ENCODE measurements at places on chromosomes 3 and 15. TPM values are rescaled to one million over a fixed set of nuclear protein-coding genes. Genes with fewer than 3 reads are reported as not detected.

The UROC1 gene
- not detected for total RNA-seq

- no peaks in the 10 kb centered on the region for H3K27me3 ChIP-seq
- no peak overlapping the region for H3K4me3 ChIP-seq
- no peak for DNase-seq
- no peaks in the 10 kb centered on the region for H3K36me3 ChIP-seq
- H3K4me1 ChIP-seq, result no peaks in the 10 kb centered on the region
Observed at GRCh38 chr3:161823910-161824309, 327.3 kb downstream of the OTOL1 start.

GRCh38 chr15:82742134-82742533, 32.5 kb upstream of the AP3B2 start:
- no peak overlapping the region for H3K4me3 ChIP-seq
- no peaks in the 10 kb centered on the region for H3K27me3 ChIP-seq
- H3K27ac ChIP-seq, result no peak overlapping the region
- H3K4me1 ChIP-seq, result no peaks in the 10 kb centered on the region
- DNase-seq, result no peak

DNA sequence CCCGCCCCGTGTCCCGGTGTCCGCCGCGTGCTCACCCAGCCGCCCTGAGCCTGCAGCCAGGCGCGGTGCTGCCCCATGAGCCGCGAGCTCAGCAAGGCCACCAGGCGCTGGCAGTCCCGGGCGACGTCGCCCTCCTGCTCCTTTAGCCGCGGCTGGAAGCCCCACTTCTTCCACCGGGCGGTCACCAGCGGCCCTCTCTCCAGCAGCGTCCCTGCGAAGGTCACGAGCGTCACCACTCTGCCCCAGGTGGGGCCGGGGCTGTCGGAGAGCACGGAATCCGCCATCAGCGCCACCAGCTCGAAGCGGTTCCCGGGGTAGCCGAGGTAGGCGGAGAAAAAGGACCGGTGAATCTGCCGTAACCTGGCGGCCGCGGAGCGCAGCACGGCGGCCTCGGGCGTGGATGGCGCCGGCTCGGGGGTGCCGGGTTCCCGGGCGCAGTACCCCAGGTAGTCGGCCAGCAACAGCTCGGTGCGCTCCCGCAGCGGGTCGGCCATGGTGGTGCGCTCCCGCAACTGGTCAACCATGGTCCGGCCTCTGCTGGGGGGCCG, 298 bp downstream of the BCL2L10 start:
- H3K4me1 ChIP-seq, result peaks cover 14% of the 10 kb centered on the region
- no peak overlapping the region for H3K27ac ChIP-seq
- DNase-seq, result peak; percentile 70
- H3K36me3 ChIP-seq, result no peaks in the 10 kb centered on the region
- H3K4me3 ChIP-seq, result peak overlapping the region; percentile 35

GRCh38 chr3:121974601-121975111, 47.4 kb downstream of the ILDR1 start:
- no peak for DNase-seq
- H3K27ac ChIP-seq, result no peak overlapping the region
- peaks cover 29% of the 10 kb centered on the region for H3K4me1 ChIP-seq
- H3K36me3 ChIP-seq, result no peaks in the 10 kb centered on the region
- no peaks in the 10 kb centered on the region for H3K27me3 ChIP-seq

The FGD5 gene
- total RNA-seq, result 2.2 TPM

DNA sequence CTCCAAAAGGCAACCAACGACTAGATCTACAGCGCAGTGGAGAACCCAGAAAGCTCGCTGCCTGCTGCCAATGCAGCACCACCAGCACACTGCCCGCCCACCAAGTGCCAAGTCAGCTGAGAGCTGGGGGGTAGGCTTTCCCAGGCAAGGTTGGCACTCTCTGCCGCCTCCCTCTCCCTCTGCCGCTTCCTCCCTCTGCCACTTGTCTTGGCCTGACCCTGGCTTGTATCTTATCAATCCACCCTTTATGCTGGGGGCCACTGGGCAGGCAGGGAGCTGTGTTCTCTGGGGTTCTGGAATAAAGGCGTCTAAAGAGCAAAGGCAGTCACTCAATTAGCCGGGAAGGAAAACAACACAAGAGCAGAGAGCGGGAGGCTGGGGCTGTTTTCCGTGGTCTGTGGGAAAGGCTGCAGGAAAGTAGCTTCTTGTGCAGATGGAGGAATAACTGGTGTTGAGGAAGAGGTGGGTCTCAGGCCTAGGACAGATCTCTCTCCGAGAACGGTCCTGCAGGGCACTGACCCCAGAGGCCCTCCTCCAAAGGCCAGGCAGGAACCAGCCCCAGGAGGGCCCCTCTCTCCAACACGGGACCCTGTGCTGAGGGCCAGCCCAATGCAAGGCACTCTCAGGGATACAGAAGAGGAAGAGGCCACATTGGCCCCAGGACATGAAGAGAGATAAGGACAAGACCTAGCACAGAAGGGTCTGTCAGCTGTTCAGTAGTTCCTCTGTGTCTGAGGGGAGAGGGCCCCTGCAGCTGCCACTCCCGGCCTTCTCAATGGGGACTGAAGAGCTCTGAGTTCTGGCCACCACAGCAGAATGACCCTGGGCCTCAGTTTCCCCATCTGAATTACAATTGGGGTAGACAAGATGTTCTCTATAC, 30.8 kb downstream of the ACSBG1 start:
- DNase-seq, result no peak
- H3K4me3 ChIP-seq, result no peak overlapping the region
- H3K27me3 ChIP-seq, result no peaks in the 10 kb centered on the region
- H3K36me3 ChIP-seq, result no peaks in the 10 kb centered on the region
- no peak overlapping the region for H3K27ac ChIP-seq

- no peaks in the 10 kb centered on the region for H3K36me3 ChIP-seq
- H3K27ac ChIP-seq, result no peak overlapping the region
- H3K4me3 ChIP-seq, result no peak overlapping the region
- no peaks in the 10 kb centered on the region for H3K4me1 ChIP-seq
- H3K27me3 ChIP-seq, result no peaks in the 10 kb centered on the region
Observed at GRCh38 chr3:141452045-141452444, 34.8 kb upstream of the RASA2 start.

GRCh38 chr15:90711418-90711824, 5.7 kb upstream of the BLM start:
- no peak overlapping the region for H3K4me3 ChIP-seq
- no peaks in the 10 kb centered on the region for H3K27me3 ChIP-seq
- no peaks in the 10 kb centered on the region for H3K4me1 ChIP-seq
- no peaks in the 10 kb centered on the region for H3K36me3 ChIP-seq
- no peak for DNase-seq

The GOLGA8S gene
- 0.37 TPM for total RNA-seq

- H3K27ac ChIP-seq, result no peak overlapping the region
- H3K4me1 ChIP-seq, result no peaks in the 10 kb centered on the region
- DNase-seq, result no peak
- no peaks in the 10 kb centered on the region for H3K27me3 ChIP-seq
Observed at GRCh38 chr3:183490653-183491052, 62.2 kb upstream of the MCF2L2 start.

The GPR87 gene
- total RNA-seq, result not detected

- no peak overlapping the region for H3K27ac ChIP-seq
- H3K4me1 ChIP-seq, result peaks cover 18% of the 10 kb centered on the region
- DNase-seq, result no peak
- no peaks in the 10 kb centered on the region for H3K27me3 ChIP-seq
- no peak overlapping the region for H3K4me3 ChIP-seq
- no peaks in the 10 kb centered on the region for H3K36me3 ChIP-seq
Observed at GRCh38 chr3:133734305-133734704, 11.9 kb upstream of the TF start.

The IFT57 gene
- 25.5 TPM for total RNA-seq

- H3K27ac ChIP-seq, result no peak overlapping the region
- no peaks in the 10 kb centered on the region for H3K27me3 ChIP-seq
- DNase-seq, result no peak
- no peak overlapping the region for H3K4me3 ChIP-seq
Observed at GRCh38 chr3:12471241-12471640, 13.0 kb upstream of the TSEN2 start.

DNA sequence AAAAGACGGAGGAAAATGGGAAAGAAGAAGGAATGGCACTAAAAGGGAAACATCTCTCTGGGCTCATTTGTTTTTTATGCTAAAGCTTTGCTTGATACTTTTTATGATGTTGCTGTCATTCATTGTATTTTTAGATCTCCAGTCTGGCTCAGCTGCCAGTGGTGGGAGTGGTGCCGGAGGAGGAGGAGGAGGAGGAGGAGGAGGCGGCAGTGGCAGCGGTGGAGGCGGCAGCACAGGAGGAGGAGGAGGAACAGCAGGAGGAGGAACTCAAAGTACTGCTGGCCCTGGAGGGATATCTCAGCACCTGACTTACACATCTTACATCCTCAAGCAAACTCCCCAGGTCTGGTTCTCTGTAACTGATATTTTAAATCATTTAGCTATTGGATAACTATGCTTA, 49.6 kb downstream of the MAP6D1 start:
- peaks cover 22% of the 10 kb centered on the region for H3K36me3 ChIP-seq
- H3K4me3 ChIP-seq, result no peak overlapping the region
- DNase-seq, result no peak
- H3K4me1 ChIP-seq, result no peaks in the 10 kb centered on the region
- no peak overlapping the region for H3K27ac ChIP-seq

DNA sequence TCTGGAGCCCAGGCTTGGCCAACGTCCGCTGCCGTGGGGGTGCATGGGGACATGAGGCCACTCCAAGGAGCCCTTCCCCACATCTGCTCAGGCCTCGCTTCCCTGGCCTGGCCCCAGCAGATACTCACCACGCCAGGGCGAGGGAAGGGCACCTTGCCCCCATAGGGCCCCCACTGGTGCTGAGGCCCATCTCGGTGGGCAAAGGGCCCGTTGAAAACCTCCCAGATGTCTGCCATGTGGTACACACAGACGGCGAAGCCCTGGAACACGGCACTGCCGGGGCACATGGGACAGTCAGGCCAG, 4.7 kb downstream of the SEMA3G start:
- H3K27me3 ChIP-seq, result no peaks in the 10 kb centered on the region
- no peaks in the 10 kb centered on the region for H3K36me3 ChIP-seq
- DNase-seq, result no peak
- no peaks in the 10 kb centered on the region for H3K4me1 ChIP-seq

- H3K27ac ChIP-seq, result no peak within 1 kb of the TSS
- H3K4me1 ChIP-seq, result no peaks in the 10 kb centered on the region
- H3K4me3 ChIP-seq, result peak within 1 kb of the TSS; percentile 65
- H3K36me3 ChIP-seq, result no peaks in the 10 kb centered on the region
- no peaks in the 10 kb centered on the region for H3K27me3 ChIP-seq
- peak; percentile 38 for DNase-seq
Observed at GRCh38 chr3:134029734-134030378, at the start of gene SLCO2A1. TSS of gene SLCO2A1 (minus strand) at chr3:134029925. CDS start at chr3:134029802, 123 bp downstream.

- no peak overlapping the region for H3K4me3 ChIP-seq
- no peaks in the 10 kb centered on the region for H3K4me1 ChIP-seq
- DNase-seq, result no peak
- H3K27me3 ChIP-seq, result no peaks in the 10 kb centered on the region
Observed at GRCh38 chr3:68764554-68764953, 167.8 kb downstream of the TAFA4 start.

The SERPINI2 gene
- 444 TPM for total RNA-seq

- no peak for DNase-seq
- H3K4me1 ChIP-seq, result no peaks in the 10 kb centered on the region
- H3K27me3 ChIP-seq, result no peaks in the 10 kb centered on the region
Observed at GRCh38 chr3:111667621-111668239, 72.6 kb upstream of the ZBED2 start.

DNA sequence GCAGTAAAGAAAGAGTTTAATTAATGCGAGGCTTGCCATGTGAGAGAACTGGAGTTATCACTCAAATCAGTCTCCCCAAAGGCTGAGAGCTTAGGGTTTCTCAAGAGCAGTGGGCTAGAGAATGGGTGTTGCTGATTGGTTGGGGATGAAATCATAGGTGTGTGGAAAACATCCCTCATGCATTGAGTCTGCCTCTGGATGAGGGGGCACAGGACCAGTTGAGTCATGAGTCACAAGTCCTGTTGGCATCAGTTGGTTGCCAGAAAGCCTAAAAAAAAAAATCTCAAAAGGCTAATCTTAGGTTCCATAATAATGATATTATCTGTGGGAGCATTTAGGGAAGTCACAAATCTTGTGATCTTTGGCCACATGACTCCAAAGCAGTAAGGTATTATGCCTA, 800.3 kb downstream of the TUSC7 start:
- H3K27me3 ChIP-seq, result no peaks in the 10 kb centered on the region
- no peak for DNase-seq
- no peak overlapping the region for H3K27ac ChIP-seq
- no peaks in the 10 kb centered on the region for H3K36me3 ChIP-seq
- H3K4me3 ChIP-seq, result no peak overlapping the region

GRCh38 chr15:31871166-31871886, 159.0 kb upstream of the CHRNA7 start:
- peak overlapping the region; percentile 44 for H3K4me3 ChIP-seq
- no peaks in the 10 kb centered on the region for H3K27me3 ChIP-seq
- H3K27ac ChIP-seq, result peak overlapping the region; percentile 89
- DNase-seq, result no peak
- H3K36me3 ChIP-seq, result no peaks in the 10 kb centered on the region
